B cell (primary cell): ENCODE measurements at places on chromosomes 3 and 15.
A peak's percentile ranks its signal among the peaks of the same experiment; 100 is the strongest.

DNA sequence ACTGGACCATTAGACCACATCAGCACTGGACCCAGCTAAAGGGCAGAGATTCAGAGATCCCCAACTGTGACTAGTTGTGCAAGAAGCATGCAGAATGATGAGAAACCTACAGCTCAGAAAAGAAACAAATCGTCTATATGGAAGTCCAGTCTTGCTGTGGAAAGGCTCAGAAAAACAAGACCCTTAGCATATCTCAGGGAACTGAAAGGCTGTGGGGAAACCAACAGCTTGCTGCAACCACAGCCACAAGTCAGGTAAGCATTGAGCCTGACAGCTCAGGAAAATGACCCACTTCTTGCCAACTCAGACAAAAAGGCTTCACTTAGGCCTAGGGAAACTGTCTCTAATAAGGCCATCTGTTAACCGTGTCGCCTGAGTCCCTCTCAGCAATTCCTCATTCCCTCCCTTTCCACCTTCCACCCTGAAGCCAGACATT, 145.6 kb downstream of the LSAMP start:
- DNase-seq, result no peak

- no peak for DNase-seq
These were observed 9.3 kb downstream of the ARPP19 start for GRCh38 chr15:52559575-52559974.

DNA sequence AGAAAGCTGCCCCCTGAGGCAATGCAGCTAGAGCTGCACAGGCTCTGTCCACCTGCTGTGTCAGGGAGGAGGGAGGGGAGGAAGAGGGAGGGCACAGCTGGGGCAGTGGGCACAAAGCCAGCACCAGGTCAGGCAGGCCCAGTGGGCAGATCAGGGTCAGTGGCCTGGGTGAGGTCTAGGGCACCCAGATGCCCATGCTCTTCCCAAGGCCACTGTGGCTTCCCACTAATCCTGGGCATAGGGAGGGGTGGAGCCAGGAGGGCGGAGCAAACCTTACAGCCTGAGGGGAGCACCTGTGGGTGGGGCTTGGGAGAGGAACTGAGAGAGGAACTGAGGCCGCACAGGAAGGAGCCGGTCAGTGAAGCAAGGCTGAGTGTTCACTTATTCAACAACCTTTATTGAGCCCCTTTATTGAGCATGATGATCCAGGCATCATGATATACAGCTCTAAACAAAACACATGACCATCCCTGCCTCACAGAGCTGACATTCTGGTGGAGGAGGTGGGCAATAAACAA, 55.0 kb downstream of the RHCG start:
- DNase-seq, result peak; percentile 88

DNA sequence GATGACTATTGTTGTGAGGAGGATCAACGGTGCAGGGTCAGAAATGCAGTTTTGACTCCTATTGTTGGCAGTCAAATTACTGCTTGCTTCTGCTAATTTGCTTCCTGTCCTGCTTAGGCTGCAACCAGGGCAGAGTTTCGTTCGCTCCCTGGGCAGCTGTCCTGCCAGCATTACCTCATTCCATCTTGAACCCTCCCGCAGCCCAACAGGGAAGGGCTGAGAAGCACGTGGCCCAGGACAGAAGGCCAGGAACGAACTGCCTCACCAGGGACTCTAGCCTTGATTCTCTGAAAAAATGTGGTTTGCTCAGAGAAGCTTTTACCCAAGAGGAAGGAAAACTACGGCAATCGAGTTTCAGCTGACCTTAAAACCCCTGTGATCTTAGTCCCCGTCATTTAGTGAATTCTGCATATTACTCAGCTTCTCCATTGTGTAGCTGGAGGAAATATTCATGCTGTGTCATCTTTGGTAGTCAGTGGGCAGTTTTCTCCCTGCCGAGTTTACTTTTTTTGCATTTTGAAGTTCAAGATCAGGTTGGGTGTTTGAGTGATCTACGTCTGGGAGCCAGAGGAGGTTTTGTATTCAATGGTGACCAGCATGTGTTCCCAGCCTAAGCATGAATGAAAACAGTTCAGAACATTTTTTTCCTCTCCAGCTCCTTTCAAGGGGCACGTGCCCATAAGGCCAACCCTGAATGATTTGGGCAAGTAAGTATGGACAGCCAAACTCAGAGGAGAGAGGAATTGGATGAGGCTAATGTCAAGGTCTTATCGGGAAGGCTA, 23.0 kb downstream of the TLNRD1 start:
- peak; percentile 40 for DNase-seq

GRCh38 chr3:63900459-63900858, 11.7 kb downstream of the SCAANT1 start:
- DNase-seq, result no peak

GRCh38 chr3:81105206-81105605, 656.2 kb downstream of the GBE1 start:
- no peak for DNase-seq

- DNase-seq, result no peak
These were observed 227.1 kb upstream of the CD96 start for GRCh38 chr3:111314898-111315297.

DNA sequence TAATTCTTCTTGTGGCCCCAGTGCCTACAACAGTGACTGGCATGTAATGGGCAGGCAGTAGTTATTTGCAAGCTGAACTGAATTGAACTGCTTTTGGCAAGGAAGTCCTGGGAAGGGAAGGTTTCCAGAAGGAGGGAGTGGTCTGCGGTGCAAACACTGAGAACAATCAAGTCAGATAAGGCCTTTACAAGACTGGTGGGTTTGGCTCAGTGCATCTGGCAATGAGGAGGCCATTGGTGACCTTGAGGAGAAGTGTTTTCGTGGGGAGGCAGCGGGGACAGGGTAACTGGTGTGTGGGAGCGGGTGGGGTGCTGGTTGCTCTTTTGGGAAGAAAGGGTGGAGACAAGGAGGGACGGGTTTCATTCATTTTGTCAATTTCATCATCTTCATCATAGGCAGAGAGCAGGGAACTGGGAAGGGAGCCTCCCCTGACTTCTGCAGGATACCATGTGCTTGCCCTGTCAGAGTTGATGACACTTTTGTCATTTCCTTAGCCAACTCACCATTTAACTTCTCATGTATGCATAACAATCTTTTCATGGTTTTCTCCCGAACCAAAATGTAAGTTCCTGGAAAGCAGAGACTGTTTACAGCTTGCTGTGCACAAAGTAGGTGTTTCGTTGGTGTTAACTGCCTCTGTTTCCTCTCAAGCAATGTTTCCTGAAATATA, 8.4 kb upstream of the EHD4 start:
- DNase-seq, result no peak

GRCh38 chr3:49839193-49839809, 17.1 kb downstream of the TRAIP start:
- peak; percentile 89 for DNase-seq
